Activated naive CD8-positive, alpha-beta T cell treated with anti-CD3 and anti-CD28 coated beads, Interleukin-2, amount 10 ng/mL, durations not matched to agents 7 days and 5 days (primary cell): ENCODE measurements at places on chromosomes 1 and 21.

GRCh38 chr1:174469687-174470086 lies 21.9 kb downstream of the GPR52 start:
- no peak for DNase-seq

DNA sequence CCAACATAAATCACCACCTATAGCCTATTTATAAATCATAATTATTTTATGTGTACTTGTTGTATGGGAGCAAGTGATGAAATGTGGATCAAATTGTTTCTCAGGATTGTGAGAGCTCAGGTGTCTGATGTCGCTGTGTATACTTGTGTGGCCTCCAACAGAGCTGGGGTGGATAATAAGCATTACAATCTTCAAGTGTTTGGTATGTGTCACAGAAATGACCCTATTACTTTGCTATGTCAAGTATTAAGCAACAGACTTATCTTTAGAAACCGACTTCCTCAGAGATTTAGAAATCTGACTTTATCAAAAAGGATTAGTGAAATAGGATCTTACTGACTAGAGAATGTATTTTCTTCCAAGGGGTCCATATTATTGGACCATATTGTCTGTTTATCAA lies 280.9 kb downstream of the TPR start:
- no peak for DNase-seq

DNA sequence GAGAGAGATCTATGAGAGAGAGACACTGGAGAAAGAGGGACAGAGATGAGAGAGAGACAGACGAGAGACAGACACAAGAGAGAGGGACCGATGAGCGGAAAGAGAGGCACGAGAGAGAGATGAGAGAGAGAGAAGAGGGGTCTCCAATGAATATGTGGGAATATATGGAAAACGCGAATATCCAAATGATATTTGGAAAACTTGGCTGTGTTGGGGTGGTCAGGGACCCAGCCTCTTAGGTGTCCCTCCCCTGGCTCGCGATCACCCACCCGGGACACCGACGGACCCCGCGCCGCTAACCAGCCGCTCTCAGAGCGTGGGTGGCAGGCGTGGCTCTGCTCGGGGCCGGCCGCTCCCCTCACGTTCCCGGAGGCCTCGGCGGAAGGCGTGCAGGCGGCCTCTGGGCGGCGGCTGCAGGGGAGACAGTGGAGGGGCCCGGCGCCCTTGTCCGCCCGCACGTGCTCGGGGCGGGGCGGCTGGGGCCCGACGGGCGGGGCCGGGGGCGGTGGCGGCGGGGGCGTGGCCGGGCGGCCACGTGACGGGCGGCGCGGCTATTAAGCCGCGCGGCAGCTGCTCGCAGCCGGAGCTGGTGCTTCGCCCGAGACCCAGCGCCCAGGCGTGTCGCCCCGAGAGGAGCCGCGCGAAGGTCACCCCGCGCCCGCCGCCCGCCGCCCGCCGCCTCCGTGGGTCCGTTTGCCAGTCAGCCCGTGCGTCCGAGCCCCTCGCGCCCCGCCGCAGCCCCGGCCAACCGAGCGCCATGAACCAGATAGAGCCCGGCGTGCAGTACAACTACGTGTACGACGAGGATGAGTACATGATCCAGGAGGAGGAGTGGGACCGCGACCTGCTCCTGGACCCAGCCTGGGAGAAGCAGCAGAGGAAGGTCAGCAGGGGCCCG lies at the start of gene ACTN2:
Gene ACTN2 (plus strand): TSS at position 583 of the 898 bp plus-strand sequence. CDS start 175 bp downstream, at position 758.
- peak; percentile 63 for DNase-seq

DNA sequence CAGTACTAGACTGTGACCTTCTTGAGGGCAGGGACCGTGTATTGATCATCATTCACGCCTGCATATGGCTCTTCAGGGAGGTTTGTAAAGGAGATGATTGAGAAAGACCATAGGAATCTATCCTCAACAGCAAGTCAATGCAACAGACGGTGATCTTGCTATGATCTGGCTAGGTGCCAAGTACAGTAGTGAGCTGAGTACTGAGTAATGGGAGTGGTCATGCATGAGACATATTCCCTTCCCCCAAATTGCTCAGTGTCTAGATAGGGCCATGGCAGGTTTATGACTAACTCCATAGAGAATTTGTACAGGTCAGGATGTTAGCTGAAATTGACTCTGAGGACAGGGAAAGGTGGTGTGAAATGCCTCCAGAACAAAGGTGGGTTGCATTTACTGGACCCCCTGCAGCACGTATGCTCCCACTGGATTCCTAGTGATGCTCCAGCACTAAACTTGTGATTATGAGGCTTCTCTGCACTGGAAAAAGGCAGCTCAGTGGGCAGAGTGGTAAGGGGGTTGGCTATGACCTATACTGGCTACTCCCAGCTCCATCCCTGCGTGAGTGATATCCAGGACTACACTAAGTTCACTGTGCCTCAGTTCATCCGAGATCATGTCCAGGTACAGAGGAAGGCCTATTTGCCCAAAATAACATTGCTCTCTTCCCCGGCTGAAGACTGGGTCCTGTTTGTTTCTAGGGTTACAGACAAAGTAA lies 37.2 kb downstream of the KCNJ6 start:
- no peak for DNase-seq

DNA sequence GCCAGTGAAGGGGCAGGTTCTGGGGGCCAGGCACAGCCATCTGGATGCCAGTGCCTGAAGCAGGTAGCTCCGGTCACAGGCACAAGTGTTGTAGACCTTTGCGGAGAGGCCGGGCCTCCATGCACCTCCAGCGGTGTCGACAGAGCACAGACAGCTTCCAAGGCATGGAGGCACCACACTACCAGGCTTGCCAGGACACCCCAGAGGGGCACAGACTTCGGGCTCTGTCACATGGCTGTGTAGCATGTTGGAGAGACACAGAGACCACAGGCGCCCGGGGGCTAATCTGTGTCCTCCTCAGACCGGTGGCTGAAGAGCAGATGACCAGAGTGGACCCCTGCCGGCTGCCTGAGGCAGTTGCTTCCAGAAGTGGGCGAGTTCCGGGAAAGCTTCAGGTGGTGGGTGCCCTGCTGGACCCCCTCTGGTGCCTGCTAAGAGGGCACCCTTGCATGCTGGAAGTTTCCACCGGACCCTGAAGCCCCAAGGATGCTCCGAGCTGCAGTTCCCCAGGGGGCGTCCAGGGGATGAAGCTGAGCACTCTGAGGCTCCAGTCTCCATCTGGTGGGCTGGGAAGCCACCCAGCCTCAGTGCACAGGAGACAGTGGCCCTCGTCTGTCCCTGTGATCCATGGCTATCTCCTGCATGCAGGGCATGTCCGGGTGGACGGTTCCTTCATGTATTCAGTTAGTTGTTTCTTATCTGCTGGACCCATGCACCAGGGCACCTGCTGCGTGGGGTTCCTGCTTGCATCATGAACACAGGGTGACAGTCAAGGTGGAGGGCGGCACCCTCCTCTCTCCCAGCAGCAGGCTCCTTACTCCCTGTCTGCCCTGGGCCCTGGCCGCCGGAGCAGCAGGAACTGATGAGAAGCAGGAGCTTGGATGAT lies 82.4 kb downstream of the OBSCN start:
- DNase-seq: peak; percentile 26

DNA sequence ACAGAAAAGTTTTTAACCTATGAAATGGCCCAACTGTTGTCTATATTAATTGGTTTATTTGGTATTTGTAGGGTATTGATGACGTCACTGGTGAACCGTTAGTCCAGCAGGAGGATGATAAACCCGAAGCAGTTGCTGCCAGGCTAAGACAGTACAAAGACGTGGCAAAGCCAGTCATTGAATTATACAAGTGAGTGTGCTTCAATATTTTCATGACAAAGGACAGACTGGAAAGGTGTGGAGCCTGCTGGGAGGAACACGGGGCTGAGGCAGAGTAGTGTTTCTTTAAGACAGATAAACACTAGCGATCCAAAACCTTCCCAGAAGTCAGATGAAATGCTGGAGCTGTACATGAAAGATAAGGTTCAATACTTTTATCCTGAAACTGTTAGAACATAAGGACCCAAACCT lies 76.7 kb downstream of the AK4 start:
- DNase-seq: no peak

DNA sequence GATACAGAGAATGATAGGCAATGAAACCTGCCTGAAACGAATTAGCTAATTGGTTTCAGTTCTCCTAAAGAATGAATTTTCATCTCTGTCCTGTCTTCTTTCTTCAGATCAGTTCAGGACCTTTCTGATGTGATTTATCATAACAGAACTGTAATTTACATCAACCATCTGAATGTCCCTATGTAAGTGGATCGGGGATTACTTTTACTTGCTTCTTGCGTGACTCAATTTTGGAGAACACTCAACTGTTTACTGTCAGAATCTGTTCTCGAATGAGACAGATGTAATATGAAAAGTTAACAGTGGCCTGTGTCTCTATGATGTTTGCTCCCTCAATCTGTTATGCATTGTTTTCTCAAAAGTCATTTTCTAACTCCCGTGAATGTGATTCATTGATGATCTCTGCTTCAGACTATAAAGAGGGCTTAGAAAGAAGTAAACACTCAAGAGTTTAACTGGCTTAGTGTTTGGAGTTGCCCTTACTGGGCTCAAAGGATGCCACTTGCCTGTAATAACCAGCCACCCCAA lies 111.0 kb downstream of the GABPA start:
- DNase-seq: no peak

DNA sequence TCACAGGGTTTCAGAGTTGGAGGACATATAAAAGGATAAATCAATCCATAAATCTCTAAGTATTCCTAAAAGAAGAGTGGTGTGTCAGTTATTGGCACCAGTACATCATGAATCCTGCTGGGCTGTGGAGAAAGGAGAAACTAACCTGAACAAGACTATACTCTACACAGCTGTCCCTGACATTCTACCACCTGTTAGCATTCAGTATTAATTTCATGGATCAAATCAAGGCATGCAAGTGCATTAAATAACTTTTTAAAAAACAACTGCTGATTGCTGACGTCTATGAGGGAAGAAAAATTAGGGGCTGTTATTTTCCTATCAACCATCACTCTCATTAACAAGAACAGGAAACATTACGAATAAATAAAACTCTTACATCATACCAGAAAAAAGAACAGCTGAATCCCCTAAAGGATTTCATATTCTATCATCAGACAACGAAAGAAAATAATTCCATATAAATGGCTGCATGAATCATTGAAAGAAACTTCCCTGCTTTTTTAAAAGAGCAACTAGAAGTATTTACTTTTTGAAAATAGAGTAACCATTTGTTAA lies 121.7 kb downstream of the ATF6 start:
- no peak for DNase-seq

- DNase-seq: no peak
Observed at GRCh38 chr1:41720861-41721410, 197.8 kb downstream of the HIVEP3 start.

DNA sequence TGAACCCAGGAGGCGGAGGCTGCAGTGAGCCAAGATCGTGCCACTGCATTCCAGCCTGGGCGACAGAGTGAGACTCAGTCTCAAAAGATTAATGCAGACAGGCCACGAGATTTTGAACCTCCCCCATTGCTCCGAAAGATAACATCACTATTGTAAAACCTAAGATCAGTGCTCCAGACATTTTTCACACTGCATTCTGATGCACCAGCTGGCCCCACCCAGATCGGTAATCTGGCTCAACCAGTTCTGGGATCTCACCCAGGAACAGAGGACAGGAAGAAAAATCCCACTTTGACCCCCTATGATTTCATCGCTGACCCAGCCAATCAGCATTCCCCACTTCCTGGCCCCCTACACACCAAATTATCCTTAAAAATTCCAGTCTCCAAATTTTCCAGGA lies 10.7 kb upstream of the CSRP1 start:
- no peak for DNase-seq

GRCh38 chr1:223246476-223247112 lies 103.5 kb upstream of the TLR5 start:
- no peak for DNase-seq

GRCh38 chr21:23463365-23463764 lies 2143.9 kb downstream of the MRPL39 start:
- DNase-seq: no peak

DNA sequence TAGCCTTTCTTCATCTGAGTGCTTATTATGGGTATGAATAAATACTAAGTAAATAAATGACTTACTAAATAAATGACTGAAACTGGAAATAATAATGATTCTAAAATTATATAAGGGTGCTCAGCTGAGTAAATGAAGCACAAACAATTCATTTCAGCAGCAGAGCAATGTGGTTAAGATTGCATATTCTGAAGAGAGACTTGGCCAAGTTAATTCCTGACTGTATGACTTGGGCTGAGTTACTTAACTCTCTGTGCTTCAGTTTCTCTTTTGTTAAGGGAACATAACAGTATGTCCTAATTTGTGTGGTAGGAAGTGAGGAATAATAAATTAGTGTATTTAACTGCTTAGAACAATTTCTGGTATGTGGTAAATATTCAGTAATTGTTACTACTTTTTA lies 19.1 kb downstream of the AGL start:
- no peak for DNase-seq

GRCh38 chr1:37989361-37989930 lies 376 bp downstream of the SF3A3 start:
- peak; percentile 64 for DNase-seq
